ENCODE measurements at places on chromosomes 7 and 10.
A peak's percentile ranks its signal among the peaks of the same experiment; 100 is the strongest.

GRCh38 chr7:15554744-15555143 is 7.1 kb downstream of the AGMO start:
- DNase-seq: no peak

GRCh38 chr7:49324707-49325106 is 400.4 kb downstream of the CDC14C start:
- no peak for DNase-seq

DNA sequence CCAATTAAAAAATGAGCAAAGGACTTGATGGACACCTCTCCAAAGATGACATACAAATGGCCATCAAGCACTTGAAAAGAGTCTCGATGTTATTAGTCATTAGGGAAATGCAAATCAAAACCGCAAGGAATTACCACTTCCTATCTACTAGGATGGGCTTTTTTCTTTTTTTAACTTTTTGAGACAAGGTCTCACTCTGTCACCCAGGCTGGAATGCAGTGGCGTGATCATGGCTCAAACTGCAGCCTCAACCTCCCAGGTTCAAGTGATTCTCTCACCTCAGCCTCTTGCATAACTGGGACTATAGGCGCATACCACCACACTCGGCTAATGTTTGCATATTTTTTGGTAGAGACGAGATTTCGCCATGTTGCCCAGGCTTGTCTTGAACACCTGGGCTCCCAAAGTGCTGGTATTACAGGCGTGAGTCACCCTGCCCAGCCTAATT is 13.6 kb downstream of the NKX1-2 start:
- DNase-seq: no peak

DNA sequence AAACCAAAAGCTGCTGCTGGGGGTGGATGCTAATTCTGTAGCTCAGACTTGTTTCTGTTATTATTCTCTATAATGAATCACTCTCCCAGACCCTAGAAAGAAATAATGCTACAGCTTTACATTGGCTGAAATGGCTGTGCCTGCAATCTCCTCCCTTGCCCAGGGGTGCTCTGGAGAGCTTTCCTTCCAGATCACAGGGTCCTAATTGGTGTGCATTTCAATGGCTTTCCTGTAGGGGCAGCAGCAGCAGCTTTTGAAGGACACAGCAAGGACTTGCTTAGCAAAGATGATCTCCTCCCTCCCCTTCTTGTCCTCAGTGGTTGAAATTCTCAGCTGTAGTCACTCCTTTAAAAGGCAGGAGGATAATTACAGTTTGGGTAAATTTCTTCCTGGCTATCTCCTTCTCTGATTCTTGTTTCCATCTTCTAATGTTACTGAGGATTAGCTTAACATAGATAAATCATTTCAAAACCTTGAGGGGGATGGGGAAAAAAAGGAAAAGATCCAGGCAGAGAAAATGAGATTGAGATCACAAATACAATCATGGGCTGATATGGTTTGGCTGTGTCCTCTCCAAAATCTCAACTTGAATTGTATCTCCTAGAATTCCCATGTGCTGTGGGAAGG is 120.2 kb upstream of the CTTNBP2 start:
- peak; percentile 84 for DNase-seq

DNA sequence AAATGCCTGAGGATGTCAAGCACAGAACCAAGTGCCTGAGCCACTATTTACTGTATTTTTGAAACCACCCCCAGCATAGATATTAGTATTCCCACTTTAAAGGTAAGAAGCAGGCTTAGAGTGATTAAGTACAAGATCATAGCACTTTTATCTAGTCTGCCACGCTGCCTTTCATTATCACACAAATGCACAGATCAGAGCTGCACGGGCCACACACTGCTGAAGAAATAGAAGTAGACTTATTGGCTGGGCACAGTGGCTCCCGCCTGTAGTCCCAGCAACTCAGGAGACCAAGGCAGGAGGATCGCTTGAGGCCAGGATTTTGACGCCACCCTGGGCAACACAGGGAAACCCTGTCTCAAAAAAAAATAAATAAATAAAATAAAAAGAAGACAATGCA is 38.2 kb downstream of the NCAPG2 start:
- no peak for DNase-seq

DNA sequence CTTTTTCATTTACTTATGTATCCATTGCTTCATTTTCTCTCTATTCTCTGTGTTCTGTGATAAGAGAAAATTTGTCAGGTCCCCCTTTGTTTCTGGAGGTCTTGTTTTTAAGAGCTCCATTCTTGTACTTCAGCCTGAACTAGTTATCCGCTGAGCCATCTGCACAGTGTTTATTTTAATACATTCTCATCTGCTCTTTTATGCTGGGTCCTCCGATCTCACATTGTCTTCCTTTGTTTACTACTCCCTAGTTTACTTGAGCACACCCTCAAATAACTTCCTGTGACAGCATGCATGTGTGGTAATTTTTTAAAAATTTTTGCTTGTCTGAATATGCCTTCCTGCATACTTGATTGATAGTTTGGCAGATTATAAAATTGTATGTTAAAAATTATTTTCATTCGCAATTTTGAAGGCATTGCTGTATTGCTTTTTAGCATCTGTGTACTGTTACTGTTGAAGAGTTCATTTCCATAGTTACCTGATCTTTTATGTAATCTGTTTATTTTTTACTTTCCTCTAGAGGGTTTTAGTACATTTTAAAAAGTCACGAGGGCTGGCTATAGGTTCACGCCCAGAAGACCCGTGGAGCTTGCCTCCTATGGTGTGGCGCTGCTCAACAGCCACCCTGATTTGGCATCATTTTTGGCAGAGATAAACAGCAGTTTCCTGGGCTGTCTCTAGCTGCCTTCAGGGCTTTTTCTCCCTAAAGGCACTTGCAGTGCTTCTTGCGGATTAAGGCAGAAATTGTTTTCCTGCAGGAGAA is 31.9 kb downstream of the RSBN1L start:
- DNase-seq: peak; percentile 22

GRCh38 chr7:15937571-15937970 is 251.1 kb upstream of the MEOX2 start:
- no peak for DNase-seq

DNA sequence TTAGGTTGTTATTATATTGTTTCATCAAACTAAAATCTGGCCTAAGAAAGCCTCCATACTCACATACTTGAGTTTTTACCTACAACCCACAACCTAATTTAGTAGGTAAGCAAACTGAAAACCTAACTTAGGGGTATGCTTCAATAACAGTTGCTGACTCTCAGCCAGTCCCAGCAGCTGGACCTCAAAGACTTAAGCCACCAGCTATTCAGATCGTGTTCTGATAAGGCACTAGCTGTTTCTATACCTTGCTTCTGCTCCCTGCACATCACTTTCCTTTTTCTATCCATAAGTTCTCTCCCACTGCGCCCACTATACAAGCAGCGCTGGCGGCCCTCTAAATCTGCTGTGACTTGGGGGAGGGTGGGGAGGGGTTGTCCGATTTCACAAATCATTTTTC is 42.3 kb downstream of the SUGCT start:
- DNase-seq: no peak

DNA sequence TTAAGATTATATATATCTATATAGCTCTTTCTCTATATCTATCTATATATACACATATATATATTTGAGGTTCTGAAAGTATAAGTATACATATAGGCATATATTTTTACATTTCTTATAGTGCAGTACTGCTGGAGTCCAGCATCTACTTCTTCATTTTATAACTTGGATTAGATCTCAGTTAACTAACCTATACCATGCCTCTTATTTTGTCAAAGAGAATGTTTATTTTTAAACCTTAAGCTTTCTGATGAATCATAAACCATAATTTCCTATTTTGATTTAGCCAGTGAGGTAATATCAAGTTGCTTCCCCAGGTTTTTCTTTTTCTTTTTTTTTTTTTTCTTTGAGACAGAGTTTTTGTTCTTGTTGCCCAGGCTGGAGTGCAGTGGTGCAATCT is 8.1 kb downstream of the ZNF32 start:
- no peak for DNase-seq

DNA sequence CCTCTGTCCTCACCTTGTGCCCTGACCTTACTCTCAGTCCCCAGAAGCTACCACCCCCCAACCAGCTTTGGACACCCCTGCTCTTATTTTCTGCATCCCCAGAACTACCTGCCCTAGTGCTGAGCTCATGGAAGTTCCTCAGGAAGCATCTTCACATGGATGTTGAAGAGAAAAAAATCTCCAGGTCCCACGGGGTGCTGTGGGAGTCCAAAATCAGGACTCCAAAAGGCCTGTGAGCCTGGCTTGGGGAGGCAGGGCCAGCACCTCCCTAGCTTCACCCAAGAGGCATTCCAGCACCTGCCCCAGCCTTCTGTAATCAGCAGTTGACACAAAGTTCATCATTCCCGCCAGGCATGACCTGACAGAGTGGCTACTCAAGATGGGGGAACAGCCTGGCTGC is 20.7 kb upstream of the GDF10 start:
- DNase-seq: no peak

GRCh38 chr7:100266576-100267354 is 40.7 kb upstream of the SPDYE3 start:
- DNase-seq: no peak

DNA sequence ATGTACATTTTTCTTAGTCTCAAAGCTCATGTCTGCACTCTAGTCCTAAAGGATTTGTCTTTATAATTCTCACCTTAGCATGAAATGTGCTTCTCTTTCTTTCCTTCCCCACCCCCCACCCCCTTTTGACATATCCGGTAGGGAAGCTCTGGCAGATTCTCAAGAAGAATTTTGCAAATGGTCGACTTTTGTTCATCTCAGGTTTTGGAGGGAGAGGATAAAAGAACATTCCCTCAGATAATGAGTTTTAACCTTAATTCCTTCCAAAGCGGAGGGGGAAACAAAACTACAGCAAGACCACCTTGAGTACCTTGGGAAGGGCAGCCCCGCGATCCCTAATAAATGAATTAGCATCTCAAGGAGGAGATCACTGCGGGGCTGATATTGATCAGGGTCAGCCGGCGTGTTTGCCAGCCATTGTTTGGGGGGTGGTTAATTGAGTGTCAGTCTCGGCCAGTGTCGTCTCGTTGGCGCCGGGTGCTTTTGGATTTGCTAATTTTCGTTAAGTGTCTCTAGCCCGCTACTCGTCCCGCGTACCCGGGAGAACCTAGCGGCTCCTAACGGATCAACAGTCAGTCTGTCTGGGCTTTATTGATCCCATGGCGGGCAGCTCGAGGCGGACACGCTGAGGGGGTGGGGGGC is 874 bp upstream of the BAMBI start:
- peak; percentile 36 for DNase-seq

DNA sequence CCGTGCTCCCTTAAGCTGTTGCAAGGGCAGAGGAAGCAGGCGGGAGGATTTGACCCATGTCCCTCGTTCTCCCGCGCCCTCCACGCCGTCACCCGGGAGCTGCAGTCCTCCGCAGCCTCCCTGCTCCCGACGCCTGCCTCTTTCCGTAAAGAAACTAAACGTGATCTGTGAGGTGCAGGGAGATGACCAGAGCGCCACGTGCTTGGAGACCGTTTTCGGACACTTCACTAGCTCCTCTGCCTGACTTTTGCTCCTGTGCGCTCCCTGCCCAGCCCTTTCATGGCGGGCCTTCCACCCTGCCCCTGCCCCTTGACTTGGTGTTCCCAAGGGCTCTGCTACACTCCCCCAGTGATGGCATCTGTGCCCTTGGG is 171.2 kb downstream of the LSM5 start:
- no peak for DNase-seq

GRCh38 chr7:66627881-66628360 is 760 bp upstream of the KCTD7 start:
- no peak for DNase-seq

- DNase-seq: peak; percentile 54
Observed at GRCh38 chr10:80407812-80408241, 524 bp upstream of the PRXL2A start.

DNA sequence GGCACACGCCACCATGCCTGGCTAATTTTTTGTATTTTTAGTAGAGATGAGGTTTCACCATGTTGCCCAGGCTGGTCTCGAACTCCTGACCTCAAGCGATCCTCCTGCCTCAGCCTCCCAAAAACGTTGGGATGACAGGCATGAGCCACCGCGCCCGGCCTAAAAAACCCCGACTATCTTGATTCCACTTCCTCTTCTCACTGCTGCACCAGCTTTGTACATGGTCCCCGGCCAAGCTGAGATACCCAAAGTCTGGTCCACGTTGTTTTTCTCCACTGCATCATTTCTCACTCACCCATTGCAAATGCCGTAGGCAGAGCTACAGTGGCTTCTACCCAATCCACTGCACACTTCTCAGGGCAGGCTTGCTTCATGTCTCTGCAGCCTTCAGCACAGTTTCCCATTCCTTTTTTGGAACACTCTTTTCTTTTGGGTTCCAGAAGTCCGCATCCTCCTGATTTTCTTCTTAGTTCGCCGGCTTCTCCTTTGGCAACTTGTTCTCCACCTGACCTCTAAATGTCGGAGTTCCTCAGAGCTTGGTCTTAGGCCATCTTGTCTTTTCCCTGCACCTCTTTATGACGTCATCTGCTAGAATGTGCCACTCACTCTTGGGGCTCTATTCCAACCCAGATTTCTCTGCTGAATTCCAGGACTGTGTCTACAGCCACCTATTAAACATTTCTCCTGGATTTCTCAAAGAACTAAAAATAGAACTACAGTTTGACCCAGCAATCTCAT is 6.0 kb upstream of the GNB2 start:
- no peak for DNase-seq

DNA sequence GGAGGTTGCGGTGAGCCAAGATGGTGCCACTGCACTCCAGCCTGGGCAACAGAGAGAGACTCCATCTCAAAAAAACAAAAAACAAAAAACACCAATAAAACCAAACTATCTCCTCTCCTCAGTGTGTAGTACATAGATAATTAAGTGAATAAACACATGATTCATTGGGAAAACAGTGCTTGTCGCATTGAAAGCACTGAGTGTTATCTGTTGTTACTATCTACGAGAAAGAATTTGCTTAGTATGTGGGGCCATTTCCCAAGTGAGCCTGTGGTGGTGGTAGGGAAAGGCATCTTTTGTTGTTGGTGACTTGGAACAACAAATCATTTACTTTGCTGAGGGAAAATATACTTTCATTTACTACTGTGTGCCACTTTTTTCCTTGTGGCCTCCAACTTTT is 42.6 kb downstream of the RSBN1L start:
- DNase-seq: no peak

DNA sequence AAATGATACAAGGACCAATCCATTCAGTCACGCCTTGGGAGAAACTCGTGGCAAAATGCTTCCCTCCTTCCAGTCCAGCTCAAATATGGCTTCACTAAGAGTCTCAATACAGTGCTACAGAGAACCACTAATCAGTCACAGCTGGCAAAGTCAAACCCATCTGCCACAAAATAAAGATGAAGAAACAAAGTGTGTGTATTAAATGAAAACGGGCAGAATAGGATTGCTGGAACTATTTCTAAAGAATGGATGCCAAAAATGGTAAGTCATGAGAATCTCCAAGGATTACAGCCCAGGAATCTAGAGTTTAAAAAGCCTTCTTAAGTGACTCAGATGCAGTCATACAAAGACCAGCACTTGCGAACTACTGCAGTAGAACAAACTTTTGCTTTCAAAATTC is 61.9 kb downstream of the CACUL1 start:
- no peak for DNase-seq

DNA sequence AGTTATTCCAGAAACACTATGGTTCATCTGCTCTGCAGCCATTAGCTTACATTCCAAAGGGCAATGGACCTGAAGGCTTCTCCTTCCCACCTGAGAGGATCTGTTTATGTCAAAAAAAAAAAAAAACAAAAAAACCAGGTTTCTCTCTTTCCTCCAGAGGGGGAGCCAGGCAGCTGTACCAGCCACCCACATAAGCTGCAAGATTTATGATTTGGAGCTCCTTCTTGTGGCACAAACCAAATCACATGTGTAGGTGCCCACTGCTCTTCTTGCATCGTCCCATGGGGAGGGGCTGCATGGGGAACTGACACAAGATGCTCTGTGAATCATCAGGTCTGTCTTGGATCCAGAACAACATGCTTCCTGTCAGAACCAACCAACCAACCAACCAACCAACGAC is 231.6 kb upstream of the IGFBP3 start:
- DNase-seq: no peak

- DNase-seq: no peak
Observed at GRCh38 chr7:37462138-37462537, 13.5 kb upstream of the ELMO1 start.

Data from iPS-NIHi11 (cell line).